Osteocyte (in vitro differentiated cells): ENCODE measurements at places on chromosomes 1 and 21.

- DNase-seq, result no peak
Observed at GRCh38 chr1:164780111-164780812, 221.3 kb downstream of the PBX1 start.

DNA sequence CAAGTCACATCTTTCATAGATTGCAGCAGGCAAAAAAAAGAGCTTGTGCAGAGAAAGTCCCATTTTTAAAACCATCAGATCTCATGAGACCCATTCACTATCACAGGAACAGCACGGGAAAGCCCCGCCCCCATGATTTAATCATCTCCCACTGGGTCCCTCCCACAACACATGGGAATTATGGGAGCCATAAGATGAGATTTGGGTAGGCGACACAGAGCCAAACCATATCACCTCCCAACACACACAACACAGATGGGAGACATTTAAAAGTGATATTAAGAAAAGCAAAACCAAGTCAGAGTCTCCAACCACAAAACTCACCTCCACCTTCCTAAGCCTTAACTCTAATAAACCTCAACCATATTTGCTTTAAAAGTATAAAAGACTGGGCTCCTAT is 61.5 kb upstream of the TIAM1 start:
- no peak for DNase-seq

GRCh38 chr1:96104506-96104905 is 617.1 kb upstream of the PTBP2 start:
- no peak for DNase-seq

GRCh38 chr1:19683351-19683750 is 18.7 kb downstream of the HTR6 start:
- DNase-seq, result no peak

DNA sequence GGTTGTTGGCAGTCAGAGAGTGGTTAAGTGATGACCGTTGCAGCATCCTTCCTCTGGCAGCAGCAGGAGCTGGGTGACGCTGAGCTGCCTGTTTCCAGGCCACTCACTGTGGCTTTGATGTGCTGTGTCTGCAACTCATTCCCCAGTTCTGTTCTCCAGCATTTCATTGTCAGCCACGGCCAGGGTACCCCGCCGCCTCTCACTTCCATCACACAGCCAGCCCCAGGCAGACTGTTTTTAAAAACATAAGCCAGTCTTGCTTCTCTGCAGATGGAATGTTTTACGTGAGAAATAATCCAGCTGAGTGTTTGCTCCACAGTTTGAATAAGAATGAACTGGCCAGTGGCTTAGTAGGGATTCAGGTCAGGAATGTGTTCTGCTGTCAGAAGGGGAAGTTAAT is 21.5 kb upstream of the ST6GALNAC3 start:
- no peak for DNase-seq

- no peak for DNase-seq
Observed at GRCh38 chr1:245336149-245336983, 181.6 kb downstream of the KIF26B start.

GRCh38 chr1:110203021-110203661 is 7.0 kb upstream of the KCNC4 start:
- no peak for DNase-seq

- no peak for DNase-seq
Observed at GRCh38 chr21:43613755-43614638, 45.3 kb downstream of the HSF2BP start.

DNA sequence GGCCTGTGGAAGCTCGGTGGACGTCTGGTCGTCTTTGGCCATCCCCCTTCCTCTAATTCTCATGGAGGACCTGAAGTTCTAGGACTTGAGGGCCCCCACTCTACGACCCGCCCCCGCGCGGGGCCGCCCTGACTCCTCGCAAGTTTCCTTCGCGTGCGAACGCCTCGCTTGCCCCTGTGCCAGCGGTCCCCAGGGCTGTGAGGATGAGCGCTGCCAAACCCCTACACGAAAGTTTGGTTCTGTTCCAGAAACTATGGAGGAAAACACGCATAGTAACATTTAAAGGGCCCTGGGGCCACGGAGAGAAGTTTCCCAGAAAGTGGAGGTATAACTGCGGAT is 304 bp upstream of the GNG12 start:
- peak; percentile 89 for DNase-seq

DNA sequence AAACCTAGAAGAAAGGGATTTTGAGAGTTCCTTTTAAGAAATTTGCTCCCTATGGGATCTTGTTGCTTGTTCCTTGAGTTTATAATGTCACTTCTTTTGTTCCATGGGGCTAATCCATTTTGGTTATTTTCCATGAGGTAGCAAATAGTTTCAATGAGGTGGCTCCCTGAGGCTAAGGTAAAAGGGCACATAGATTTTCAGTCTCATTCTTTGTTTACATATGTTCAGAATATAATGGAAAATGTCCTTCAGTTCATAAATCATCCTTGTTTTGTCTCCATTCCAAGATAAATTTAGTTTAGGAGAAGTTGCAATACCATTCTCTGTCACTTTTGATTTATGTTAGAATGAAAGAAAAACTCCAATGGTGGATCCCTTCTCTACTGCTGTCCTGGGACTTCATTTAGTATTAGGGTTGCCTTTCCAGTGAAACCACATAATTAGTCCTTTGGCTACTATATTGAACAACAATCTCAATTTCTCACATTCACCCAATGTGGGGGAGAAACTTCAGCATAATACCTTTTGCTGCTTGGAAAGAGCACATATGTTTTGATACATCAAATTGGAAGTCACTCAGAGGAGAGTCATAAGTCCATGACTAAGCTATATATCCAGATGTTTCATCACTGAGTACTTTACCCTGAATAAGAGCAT is 80.9 kb upstream of the ADAMTS5 start:
- no peak for DNase-seq

DNA sequence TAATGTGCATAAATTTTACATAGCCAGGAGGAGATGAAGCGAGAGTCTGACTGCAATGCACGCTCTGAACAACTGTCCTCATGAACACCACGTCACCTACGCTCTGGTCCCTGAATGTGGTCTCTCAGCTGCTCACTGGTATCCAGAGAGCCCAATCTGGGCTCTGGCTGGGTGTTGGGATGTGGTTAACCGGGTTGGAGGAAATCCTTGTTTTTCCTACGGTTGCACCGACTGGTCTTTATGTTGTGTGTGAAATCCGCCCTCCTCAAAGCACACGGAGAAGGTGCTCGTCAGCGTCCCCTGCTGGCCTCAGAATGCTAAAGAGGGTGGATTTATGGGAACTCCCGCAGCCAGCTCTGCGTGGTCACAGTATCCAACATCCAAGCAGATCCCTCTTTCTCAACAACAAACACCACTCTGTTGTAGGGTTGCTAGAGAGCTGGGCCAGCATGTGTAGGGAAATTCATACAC is 51.8 kb upstream of the FAM89A start:
- DNase-seq, result no peak

GRCh38 chr1:50986653-50987052 is 16.6 kb downstream of the CDKN2C start:
- DNase-seq, result no peak

DNA sequence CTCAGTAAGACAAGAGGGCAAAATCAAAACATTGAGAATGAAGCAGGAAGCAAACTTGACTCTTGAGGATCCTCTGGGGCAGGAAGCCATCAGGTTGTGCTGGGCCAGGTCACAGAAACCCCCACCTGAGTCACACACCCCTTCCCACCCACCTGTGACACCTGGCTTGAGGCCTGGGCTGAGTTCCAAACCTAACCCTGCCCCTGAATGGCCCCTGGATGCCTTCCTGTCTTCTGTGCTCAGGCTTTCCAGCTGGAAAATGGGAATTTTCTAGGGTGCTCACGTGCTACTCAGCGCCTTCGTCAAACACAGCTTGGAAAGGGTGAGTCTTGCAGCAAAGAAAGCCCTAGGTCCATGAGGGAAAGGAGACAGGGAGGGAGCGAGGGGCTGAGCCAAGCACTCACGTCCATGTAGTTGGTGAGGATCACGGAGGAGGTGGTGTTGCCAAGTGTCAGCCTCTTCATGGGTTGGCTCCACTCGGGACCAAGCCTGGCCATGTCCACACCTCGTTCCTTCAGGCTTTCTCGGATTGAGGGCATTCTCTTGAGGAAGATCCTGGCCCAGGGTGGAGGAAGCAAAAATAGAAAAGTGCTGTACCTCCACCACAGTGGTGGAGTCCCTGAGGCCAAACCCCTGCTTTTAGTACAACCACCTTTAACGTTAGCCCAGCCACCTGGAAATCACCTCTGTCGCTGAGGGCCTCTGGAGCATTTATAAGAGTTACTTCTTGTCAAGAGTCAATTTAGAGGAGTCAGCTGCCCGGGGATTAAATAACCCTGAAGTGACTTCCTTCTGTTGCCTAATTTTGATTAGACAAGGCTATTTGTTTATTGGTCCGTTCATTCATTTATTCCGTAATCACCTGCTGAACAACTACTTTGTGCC is 4.3 kb downstream of the REN start:
- DNase-seq, result no peak

DNA sequence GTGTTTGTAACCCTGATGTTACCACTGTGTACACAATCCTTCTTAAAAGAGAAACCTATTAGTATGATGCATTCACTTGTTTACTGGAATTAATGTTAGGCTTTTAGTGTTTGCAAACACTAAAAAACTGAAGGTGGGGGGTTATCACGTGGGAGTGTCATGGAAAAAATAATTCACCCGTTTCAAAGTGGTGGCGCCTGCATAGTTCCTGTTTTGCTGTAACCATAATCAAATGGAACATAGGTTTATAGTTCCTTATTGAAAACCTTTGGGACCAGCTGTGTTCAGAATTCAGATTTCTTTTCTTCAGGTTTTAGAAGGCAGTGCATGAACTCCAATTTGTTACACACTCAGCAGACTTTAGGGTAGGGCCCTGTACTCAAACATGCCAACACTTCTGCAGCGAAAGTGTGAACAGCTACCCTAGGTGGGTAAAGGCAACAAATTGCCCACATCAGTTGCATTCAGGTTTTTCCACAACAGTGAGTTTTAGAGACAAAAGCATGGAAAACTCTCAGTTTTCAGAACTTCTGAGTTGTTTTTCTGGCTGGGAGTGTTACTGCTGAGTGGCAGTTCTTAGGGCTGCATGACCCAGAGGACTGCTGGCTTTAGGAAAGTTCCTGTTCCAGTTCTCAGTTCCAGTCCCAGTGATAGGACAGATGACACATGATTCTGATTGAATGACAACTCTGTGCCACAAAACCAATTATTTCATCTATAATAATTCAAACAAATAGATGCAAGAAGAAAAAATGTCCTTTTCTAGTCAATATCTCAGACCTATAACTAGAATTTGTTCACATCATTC is 29.1 kb upstream of the IVNS1ABP start:
- DNase-seq, result no peak

DNA sequence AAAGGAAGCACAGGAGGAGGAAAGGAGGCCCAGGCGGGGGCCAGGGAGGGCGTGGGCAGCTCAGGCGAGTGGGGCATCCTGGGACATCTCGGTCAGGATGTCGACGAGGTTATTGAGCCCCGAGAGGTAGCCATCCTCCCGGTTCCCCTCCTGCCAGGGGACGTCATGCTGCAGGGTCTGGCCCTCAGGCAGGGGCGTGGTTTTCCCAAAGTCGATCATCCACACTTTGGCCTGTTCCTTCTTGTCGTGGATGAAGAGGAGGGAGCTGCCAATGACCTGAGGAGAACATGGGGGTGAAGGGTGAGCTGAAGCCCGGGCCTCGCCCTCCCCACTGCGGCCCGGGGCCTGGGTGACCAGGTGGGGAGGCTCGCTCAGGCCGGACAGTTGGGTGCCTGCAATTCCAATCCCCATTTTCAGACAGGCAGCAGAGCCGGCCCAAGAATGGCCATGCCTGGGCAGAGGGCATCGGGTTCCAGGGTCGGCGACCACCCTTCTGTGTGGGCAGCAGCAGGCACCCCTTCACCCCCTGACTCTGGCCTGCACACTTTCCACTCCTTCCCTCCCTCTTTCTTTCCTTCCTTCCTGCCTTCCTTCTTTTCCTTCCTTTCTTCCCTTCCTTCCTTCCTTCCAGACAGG is 86.2 kb downstream of the STUM start:
- DNase-seq, result no peak

DNA sequence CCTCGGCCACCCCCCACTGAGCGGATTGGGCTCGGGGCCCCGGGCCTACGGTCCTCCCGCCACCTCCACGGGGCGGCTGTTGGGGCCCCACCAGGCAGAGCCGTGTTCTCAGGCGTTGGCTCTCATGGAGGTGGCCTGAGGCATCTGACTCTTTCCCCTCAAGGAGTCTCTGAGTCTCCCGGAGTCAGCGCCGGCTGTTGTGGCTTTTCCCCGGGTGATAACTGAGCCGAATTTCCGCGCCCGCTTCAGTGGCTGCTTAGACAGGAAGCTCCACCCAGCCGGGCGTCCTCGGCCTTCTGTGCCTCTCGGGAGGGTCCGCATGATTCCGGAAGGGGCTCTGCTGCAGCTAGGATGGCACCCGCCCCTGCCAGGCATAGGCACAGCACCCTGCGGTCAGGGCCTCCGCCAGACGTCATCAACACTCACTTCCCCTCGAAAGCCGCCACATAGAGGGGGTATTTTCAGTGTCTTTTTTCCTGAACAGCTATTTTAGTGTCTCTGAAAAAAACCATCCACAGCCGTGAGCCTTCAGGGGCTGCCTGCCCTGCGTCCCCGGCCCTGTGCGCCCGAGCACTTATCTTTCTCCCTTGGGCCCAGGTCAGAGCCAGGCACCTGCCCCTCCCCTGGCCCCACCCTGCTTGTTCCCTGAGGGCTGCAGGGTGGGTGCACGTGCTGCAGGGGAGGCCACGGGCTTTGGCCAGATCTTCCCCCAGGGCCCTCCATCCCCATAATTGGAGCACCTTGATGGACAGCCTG is 72.9 kb downstream of the SKI start:
- DNase-seq, result no peak

- no peak for DNase-seq
Observed at GRCh38 chr1:92315766-92316599, 17.1 kb downstream of the RPAP2 start.

- no peak for DNase-seq
Observed at GRCh38 chr1:95340061-95340460, 106.1 kb downstream of the RWDD3 start.

- no peak for DNase-seq
Observed at GRCh38 chr1:17831597-17831996, 76.5 kb downstream of the ACTL8 start.

GRCh38 chr1:31815752-31816500 is at the start of gene SPOCD1:
Gene SPOCD1, minus strand, starts transcription at chr1:31816022. Its CDS starts 689 bp downstream, at chr1:31815333.
- DNase-seq, result peak; percentile 88

DNA sequence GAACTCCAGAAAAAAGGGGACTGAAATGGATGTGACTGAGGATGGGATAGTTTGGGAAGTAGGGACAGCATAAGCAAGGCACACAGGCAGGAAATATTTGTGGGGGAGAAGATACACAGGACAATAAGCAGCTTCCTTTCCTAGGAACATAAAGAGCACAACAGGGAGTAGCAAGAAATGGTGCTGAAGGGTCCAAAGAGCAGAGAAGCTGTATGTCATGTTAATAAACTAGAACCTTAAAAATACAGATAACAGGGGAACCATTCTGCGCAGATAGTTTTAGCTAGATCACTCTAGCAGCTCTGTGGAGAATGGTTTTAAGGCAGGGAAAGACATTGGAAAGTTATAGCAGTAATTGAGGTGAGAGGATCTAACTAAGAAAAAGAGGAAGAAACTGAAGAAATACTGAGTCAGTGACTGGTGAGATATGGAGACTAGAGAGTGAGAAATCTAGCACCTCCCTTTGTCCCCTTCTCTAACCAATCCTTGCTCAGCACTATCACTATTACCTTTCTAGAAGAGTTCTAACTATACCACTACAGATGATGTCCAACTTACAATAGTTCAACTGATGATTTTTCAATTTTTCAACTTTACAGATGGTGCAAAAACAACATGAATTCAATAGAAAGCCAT is 95.0 kb downstream of the CDC42BPA start:
- no peak for DNase-seq

GRCh38 chr1:19074902-19075721 is 118.6 kb upstream of the IFFO2 start:
- no peak for DNase-seq

- DNase-seq, result no peak
Observed at GRCh38 chr1:60423146-60423780, 349.7 kb upstream of the C1orf87 start.

- no peak for DNase-seq
Observed at GRCh38 chr1:62159940-62160348, 34.7 kb upstream of the L1TD1 start.
